ENCODE measurements at places on chromosomes 6 and 20. TPM values are rescaled to one million over a fixed set of nuclear protein-coding genes. Genes with fewer than 3 reads are reported as not detected.

Gene TAGAP
- 0.66 TPM for total RNA-seq

Gene SLC22A2
- 0.04 TPM for total RNA-seq

Gene SRMS
- not detected for total RNA-seq

Gene IL17A
- not detected for total RNA-seq

Gene COL9A1
- 4.9 TPM for total RNA-seq

Gene FERMT1
- total RNA-seq: 0.58 TPM

Gene BPIFB4
- total RNA-seq: 0.09 TPM

Gene HCRTR2
- total RNA-seq: not detected

Gene RAD21L1
- not detected for total RNA-seq

DNA sequence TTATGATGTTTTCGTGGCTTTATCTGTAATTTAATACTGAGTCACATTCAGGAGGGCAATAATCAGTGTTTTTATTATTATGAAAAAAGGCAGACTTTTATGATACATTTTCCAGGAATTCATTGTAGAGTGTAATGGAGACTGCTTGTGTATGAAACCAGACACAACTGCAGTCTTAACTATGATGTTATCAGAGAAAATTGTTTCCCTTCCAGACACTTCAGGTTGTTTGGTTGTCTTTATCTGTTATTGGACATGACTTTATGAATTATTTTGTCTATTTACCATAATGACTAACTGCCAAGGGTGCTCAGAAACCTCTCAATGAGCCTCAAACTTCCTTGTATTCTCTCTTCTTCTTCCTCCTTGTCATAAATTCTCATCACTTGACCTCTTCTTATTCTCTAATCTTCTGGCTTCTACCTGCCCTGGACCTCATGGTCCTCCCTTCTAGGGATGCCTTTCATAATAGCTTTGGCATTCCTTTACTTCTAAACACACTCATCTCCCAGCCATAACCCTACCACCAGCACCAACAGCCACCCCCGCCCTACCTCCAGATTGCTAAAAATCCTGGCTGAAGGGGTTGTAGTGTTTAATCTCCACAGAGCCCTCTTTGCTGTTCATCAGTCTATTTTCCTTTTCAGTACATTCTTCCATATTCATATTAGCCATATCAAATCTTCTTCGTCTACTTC lies 492.5 kb downstream of the CDKAL1 start:
- H3K27me3 ChIP-seq: no peaks in the 10 kb centered on the region
- no peaks in the 10 kb centered on the region for H3K36me3 ChIP-seq
- H3K27ac ChIP-seq: no peak overlapping the region
- DNase-seq: no peak
- no peaks in the 10 kb centered on the region for H3K4me1 ChIP-seq

GRCh38 chr6:1110164-1110563 lies 201.7 kb upstream of the FOXQ1 start:
- H3K4me3 ChIP-seq: no peak overlapping the region
- no peak for DNase-seq
- H3K27me3 ChIP-seq: no peaks in the 10 kb centered on the region
- no peaks in the 10 kb centered on the region for H3K36me3 ChIP-seq

GRCh38 chr20:4043796-4044195 lies 28.4 kb upstream of the RNF24 start:
- H3K4me1 ChIP-seq: peaks cover 30% of the 10 kb centered on the region
- no peak overlapping the region for H3K27ac ChIP-seq
- DNase-seq: no peak
- no peaks in the 10 kb centered on the region for H3K27me3 ChIP-seq

GRCh38 chr6:115191989-115192388 lies 849.2 kb upstream of the HS3ST5 start:
- no peaks in the 10 kb centered on the region for H3K27me3 ChIP-seq
- no peaks in the 10 kb centered on the region for H3K4me1 ChIP-seq
- H3K27ac ChIP-seq: no peak overlapping the region
- no peaks in the 10 kb centered on the region for H3K36me3 ChIP-seq
- no peak overlapping the region for H3K4me3 ChIP-seq

DNA sequence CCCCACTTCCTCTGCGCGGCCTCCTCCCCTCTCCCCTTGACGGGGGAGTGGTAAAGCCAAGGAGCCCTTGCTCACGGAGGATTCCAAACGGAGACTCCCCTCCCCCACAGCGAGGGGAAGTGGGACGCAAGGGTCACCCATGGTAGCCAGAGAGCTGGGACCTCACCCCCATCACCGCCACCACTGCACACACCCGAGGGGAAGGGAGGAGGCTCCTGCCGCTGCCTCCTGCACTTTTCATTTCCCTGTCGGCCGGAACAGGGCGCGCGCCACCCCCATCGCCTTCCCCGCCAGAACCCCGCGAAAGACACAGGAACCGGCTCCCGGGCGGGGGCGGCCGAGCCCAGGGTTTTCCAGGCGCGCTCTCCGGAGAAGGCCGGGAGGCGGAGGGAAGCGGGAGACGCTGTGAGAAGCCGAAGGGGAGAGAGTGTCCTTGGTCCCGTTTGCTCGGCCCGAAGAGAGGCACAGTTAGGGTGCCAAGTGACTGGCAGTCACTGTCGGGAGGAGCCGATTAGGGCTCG lies 789 bp downstream of the CCND3 start:
- H3K27me3 ChIP-seq: no peaks in the 10 kb centered on the region
- H3K4me3 ChIP-seq: peak overlapping the region; percentile 95
- H3K4me1 ChIP-seq: peaks cover 52% of the 10 kb centered on the region
- peaks cover 26% of the 10 kb centered on the region for H3K36me3 ChIP-seq

DNA sequence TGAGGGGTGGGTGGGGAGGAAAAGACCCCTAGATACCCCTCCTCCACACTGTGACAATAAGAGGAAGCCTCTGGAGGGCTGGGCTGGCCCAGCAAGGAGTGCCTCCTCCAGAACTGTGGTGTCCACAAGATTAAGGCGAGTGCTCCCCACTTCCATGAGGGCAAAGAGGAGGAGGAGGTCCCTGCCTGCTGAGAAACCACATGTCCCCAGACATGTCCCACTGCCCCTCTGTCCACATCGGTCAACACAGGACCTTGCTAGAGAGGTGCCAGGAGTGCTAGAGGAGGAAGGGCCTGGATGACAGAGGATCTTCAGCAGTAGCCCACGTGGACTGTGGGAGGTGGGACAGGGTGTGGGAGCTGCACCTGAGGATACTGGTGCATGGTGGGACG lies 3.1 kb downstream of the RAET1G start:
- H3K27me3 ChIP-seq: peaks cover 51% of the 10 kb centered on the region
- H3K36me3 ChIP-seq: no peaks in the 10 kb centered on the region
- DNase-seq: no peak
- H3K4me3 ChIP-seq: no peak overlapping the region
- H3K27ac ChIP-seq: no peak overlapping the region

DNA sequence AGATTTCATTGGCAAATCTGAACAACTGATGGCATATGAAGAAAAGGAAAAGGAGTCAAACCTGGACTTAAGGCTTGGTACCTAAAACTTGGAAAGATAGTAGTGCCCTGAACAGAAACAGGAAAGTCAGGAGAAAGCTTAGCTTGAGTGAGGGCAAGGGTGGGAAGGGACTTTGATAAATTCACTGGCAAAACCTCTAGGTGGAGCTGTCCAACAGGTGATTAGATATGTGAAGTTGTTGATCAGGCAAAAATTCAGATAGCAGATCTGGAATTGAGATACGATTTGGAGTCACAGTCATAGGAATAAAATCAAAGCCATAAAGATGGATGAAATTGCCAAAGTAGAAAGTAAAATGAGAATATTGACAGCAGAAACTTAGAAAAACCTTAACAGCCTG lies 16.1 kb upstream of the ZNF292 start:
- no peak overlapping the region for H3K27ac ChIP-seq
- no peak overlapping the region for H3K4me3 ChIP-seq
- no peaks in the 10 kb centered on the region for H3K4me1 ChIP-seq
- DNase-seq: peak; percentile 39

GRCh38 chr20:51484831-51485230 lies 57.7 kb downstream of the NFATC2 start:
- H3K36me3 ChIP-seq: peaks cover 4% of the 10 kb centered on the region
- H3K4me3 ChIP-seq: no peak overlapping the region
- DNase-seq: no peak
- peaks cover 19% of the 10 kb centered on the region for H3K4me1 ChIP-seq

- H3K4me1 ChIP-seq: no peaks in the 10 kb centered on the region
- H3K4me3 ChIP-seq: no peak overlapping the region
These were observed 245.1 kb downstream of the FOXA2 start for GRCh38 chr20:22339091-22339881.

DNA sequence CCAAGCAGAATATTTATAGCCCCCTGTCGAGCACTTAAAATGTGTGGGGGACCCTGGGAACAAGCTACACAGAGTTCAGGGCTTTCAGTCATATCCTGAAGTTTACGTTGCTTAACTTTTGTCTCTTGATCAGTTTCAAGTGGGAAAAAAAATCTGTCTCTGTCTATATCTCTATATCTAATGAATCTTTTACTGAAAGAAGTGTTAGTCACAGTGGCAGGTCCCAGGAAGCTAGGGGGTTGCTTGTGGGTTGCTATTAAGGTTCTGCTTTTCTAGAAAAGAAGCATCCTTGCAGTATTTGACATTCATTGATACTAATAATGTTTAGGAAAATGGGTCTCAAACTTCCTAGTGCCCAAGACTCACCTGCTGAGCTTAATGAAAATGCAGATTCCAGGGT lies 76.7 kb upstream of the CLDN20 start:
- no peaks in the 10 kb centered on the region for H3K27me3 ChIP-seq
- peaks cover 16% of the 10 kb centered on the region for H3K4me1 ChIP-seq
- H3K27ac ChIP-seq: no peak overlapping the region
- DNase-seq: no peak
- H3K4me3 ChIP-seq: no peak overlapping the region

GRCh38 chr6:168131464-168132415 lies 52.7 kb upstream of the FRMD1 start:
- H3K27me3 ChIP-seq: peaks cover 10% of the 10 kb centered on the region
- no peak overlapping the region for H3K27ac ChIP-seq
- no peaks in the 10 kb centered on the region for H3K36me3 ChIP-seq
- no peak overlapping the region for H3K4me3 ChIP-seq
- peaks cover 47% of the 10 kb centered on the region for H3K4me1 ChIP-seq

DNA sequence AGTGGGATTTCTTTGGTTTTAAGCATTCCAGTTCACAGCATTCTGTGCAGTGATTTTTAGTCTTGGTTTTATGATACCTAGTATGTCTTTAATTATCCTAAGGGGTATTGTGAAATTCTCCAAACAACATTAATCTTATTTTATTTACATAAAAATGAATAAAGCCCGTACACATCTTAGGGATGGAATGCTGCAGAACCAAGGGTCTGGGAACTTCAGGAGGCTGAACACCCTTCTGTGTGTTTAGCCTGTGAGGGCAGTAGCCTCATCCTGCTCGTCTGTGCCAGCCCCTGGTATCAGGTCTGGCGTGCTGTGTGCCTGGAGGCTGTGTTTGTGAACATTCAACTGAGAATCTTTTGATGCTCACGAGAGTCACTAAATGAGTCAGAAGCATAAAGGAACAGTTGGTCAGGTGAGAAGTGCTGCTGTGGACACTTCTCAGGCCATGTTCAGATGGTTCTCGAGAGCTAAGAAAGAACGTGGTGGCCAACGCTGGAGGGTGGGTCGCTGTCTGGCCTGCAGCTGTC lies 25.2 kb upstream of the C20orf204 start:
- H3K4me3 ChIP-seq: no peak overlapping the region
- H3K27me3 ChIP-seq: no peaks in the 10 kb centered on the region
- H3K4me1 ChIP-seq: no peaks in the 10 kb centered on the region

DNA sequence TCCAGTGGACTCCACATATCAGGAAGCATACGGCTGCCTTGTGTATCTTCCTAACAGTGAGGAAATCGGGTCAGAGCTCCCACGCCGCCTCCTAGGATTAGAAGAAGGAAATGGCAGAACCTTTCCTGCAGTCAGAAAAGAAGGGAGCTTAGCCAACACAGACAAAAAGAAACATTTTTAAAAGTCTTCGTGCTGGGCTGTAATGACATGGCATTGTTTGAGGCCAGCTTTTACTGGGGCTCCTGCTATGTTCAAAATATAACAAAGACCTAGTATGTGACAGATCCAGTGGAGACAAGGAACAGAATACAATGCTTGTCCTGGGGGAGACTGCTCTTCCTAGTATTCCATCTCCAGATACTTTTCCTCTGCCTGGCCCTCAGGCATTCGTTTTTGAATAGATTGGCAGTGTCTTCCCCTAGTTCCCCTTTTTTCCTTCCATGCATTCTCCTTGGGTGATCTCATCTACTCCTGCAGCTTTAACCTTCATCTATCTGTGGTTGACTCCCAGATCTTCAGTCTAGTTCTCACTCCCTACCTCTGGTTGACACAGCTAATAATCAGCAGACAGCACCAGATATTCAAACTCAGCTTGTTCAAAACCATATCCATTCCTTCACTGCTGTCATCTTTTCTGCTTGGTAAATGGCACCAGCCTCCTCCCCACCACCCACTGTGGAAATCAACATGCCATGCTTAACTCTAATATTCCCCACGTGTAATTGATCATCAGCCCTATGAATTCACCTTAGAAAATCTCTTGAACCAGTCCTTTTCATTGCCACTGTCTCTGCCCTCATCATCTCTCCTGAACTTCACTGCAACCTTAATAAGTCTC lies 94.5 kb upstream of the VSTM2L start:
- H3K27ac ChIP-seq: no peak overlapping the region
- H3K4me1 ChIP-seq: no peaks in the 10 kb centered on the region
- H3K4me3 ChIP-seq: no peak overlapping the region
- peaks cover 19% of the 10 kb centered on the region for H3K36me3 ChIP-seq

- no peak overlapping the region for H3K4me3 ChIP-seq
- H3K36me3 ChIP-seq: no peaks in the 10 kb centered on the region
- H3K27ac ChIP-seq: peak overlapping the region; percentile 97
- peak; percentile 97 for DNase-seq
- H3K27me3 ChIP-seq: peaks cover 7% of the 10 kb centered on the region
These were observed 63.3 kb downstream of the NPEPL1 start for GRCh38 chr20:58755766-58756449.

DNA sequence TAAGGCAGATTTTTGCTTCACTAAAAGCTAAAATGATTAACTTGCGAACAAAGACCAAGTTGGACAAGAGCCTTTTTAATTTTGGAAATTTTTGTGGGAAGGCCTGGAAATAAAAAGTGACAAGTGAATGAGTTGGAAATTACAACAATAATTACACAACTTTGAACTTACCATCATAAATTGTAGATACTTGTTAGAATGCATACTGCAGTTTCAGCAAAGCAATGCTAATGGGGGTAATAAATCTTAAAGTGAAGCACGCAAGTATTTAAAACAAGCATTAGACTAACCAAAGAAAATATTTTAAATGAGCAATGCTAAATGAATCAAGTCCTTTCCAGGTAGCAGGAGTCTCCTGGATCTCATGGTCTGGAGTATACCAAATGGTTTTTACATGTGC lies 83.2 kb upstream of the EYA4 start:
- no peaks in the 10 kb centered on the region for H3K27me3 ChIP-seq
- no peak overlapping the region for H3K27ac ChIP-seq
- H3K36me3 ChIP-seq: no peaks in the 10 kb centered on the region
- DNase-seq: no peak
- H3K4me3 ChIP-seq: no peak overlapping the region

DNA sequence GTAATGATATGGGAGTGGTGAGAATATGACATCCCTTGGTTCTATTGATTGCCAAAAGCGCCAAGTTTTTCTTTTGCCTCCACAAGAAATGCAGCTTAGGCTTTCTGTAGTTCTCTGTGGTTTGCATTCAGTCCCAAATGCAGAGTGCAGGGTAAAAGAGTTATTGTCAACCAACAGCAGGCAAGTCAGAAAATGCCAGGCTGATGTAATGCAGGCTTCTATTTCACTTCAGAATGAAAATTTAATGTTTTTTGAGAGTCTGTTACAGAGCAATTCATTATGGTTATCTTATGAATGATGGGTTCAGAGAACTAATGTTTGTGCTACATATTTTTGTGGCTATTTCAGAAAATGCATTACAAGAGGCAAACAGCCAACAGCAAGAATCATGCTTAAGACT lies 293.5 kb downstream of the CENPW start:
- no peak for DNase-seq
- H3K4me3 ChIP-seq: no peak overlapping the region
- no peaks in the 10 kb centered on the region for H3K27me3 ChIP-seq
- no peak overlapping the region for H3K27ac ChIP-seq
- H3K36me3 ChIP-seq: no peaks in the 10 kb centered on the region
